Activated T-helper 1 cell treated with Interleukin-2 at 50 U/mL for 16 hours (primary cell): ENCODE measurements at places on chromosomes 2 and 18.

DNA sequence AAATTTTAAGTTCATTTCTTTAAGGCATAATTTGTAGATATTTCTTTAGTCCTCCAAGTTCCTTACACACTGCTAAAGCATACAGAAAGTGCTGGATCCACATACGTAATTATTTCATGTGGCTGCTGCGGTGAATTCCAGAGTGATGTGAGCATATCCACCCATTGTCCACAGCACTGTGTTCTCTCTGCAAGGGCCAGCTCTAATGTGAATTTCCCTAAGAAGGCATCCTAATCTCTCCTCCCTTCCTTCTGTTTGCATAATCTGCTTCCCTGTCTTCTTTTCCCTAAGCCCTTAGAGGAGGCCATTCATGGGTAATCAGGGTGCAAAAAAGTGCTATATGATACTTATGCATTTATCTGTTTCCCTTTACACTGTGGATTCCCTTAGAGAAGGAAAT, 57.2 kb downstream of the COBLL1 start:
- DNase-seq = no peak

- DNase-seq = no peak
Observed at GRCh38 chr2:75174981-75175380, 24.3 kb downstream of the TACR1 start.

DNA sequence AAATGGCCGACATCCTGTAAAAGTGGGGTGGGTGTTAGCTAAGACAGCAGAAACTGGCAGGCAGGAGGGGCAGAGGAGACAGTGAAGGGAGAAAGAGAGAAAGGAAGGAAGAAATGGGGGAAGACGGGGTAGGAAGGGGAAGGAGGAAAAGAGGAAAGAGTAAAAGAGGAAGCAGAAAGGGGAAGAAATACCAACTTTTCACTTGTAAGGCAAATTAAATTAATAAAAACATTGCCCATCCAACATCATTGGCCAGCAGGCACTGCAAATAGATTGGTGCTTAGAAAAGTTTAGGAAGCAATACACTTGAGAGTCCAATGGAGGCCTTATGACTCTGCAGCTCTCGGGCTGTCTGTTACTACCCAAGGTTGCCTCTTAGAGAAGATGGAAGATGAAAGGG, 116.7 kb downstream of the TNS1 start:
- no peak for DNase-seq

DNA sequence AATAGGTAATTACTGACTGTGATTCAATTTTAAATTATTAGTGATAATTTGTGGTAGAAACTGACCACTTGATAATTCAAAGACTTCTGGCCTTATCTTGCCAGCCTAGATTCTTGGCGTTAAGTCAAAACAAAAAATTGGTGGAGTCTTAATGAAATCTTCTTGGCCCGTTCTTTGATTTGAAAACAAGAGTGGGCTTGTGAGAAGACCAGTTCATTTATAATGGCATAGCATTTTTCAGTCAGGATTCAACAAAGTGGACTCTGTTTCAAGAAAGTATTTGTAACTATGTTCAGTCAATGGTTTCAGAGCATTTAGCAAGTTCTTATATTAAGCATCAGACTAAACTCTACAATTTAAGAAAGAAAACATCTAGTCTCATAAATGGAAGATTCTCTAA, 26.0 kb downstream of the ITGA4 start:
- DNase-seq = no peak
